ENCODE measurements at places on chromosomes 7 and 10.

GRCh38 chr10:133224756-133225372 is 5.2 kb upstream of the UTF1 start:
- DNase-seq, result no peak

DNA sequence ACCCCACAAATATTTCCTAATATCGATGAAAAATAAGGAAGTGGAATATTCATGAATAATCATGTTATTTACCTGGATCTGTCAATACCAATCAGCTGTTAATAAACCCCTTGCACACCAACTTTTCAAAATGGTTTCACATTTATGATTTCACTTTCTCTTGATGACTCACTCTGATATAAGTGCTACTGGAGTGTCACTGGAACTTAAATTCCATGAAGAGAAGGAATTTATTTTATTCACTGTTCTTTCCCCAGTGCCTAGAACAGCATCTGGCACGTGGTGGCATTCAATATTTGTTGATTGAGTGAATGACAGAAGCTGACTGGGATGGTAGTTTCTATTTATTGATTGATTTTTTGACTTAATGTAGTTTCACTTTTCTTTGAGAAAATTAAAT is 3.5 kb upstream of the ENO4 start:
- DNase-seq, result no peak

GRCh38 chr10:26869528-26869927 is 8.8 kb upstream of the ABI1 start:
- DNase-seq, result peak; percentile 13

- no peak for DNase-seq
Observed at GRCh38 chr10:493391-494148, 195.9 kb downstream of the DIP2C start.

GRCh38 chr7:73373741-73374140 is 45.8 kb downstream of the FKBP6 start:
- DNase-seq, result no peak

DNA sequence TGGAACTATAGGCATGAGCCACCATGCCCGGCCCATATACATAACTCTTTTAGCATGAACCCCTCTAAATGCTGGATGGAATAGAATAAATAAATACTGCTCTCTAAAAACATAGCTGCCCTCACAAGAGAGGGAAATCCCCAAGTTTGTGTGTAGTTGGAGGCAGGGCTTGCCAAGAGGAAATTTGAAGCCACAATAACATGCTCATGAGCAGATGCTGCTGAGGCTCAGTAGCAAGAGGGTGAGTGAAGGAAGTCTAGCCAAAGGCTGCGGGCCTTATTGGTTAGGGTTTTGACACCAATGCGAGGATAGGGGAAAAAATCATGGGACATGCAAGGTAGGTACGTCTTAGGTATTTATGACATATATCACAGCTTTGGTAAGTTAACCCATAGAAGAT is 17.3 kb downstream of the TPK1 start:
- DNase-seq, result no peak

- peak; percentile 35 for DNase-seq
Observed at GRCh38 chr10:132452651-132453469, 55.9 kb downstream of the PWWP2B start.

DNA sequence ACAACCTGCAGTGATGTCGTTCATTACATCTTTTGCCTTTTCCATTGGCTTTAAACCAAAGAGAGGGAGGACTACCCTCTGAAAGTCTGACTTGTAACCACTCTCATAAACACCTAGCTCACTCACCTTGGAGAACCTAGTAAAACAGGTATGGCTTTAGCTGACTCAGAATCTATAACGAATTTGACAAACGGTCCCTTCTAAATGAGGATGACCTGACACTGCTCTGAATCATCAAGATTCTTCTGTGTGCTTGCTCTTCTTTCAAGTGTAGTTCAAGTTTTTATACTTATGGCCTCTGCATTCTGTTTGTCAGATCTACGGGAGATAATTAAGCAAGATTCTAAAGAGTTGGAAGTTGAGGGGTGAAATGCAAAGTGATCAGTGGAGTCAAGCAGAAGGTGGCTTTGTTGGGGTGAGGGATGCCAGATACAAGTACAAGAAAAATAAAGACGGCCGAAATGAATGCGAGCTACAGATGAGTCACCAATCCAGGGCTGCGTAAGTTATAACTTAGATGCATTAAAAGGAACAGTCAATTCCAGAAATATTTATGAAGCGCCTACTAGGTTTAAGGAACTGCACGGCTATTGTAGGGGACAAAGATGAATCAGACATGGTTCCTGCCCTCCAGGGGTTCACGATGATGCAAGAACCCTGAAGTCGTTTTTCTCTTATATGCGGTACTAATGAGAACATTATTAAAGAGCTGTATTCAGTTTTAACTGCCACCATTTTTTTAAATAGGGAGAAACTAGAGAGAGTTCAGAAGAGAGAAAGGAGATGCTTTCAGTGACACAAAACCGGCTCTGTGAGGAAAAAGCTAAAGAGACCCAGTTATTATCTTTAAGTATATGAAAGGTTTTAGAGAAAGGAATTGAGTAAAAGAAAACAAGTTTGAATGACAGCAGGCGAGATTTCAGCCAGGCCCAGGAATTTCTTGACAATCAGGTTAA is 6.5 kb downstream of the HIPK2 start:
- DNase-seq, result peak; percentile 74

DNA sequence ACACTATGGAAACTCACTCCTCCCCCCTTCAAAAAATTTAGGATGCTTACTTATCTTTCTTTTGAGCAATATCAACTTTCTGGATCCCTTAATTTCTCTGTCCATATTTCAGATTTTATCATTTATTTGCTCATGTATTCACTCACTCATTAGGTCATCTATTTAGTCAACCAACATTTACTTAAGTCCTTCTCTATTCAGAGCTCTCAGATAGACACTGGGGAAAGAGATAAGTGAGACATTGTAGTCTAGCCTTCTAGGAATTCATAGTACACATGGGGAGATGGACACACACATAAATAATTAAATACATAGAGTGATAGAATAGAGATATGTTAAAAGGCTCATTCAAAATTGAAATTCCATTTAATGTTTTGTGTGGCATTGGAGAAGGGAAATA is 9.2 kb downstream of the CPN1 start:
- no peak for DNase-seq

- DNase-seq, result no peak
Observed at GRCh38 chr10:69317175-69317604, 38.9 kb downstream of the HK1 start.

DNA sequence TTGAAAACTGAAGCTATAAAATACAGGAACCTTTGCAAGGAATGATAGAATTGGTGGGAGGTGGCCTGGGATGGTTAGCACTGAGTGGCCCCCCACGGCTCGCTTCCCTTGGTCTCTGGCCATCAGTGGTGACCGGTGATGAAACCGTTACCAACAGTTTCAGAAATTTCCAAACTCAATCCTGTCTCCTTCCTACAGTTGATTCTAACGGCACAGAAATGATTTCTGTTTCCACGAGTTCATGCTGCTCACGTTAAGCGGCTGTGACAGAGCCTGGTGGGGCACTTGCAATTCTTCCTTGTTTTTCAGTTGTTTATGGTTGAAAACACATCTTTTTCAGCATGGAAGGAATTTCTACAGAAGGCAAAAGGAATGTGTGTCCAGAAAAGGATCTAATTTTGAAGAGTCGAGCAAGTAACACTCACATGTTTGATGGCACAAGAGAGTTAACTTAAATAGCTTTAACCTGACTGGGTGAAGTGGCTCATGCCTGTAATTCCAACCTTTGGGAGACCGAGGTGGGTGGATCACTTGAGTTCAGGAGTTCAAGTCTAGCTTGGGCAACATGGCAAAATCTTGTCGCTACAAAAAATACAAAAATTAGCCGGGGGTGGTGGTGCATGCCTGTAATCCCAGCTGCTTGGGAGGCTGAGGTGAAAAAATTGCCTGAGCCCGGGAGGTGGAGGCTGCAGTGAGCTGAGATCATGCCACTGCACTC is 100.1 kb downstream of the DNAJB6 start:
- DNase-seq, result no peak

DNA sequence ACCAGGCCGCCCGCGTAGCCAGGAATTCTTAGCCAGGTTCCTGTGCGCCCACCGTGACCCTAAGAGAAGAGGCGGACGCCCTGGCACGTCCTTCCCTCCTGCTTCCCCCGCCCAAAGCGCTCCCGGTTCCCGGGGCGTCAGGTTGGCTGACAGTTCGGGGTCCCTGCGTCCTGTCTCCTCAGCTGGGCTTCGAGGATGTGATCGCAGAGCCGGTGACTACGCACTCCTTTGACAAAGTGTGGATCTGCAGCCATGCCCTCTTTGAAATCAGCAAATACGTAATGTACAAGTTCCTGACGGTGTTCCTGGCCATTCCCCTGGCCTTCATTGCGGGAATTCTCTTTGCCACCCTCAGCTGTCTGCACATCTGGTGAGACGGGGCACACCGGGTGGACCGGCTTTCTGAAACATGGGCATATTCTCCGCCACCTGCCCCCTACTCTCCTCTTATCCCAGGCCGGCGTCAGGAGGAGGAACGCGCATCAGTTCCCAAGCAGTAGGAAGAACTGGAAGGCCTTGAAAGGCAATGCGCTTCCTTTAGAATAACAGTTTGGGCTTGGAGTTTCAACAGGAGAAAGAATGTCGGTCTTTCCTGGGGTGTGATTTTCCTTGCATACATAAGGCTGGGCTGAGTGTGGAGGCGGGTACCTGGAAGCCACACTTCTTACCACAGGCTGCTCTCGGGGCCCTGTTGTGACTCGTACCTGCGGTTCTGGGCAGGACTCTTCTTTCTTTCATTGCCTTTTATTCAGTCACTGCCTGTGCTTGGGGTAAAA is 728 bp downstream of the CAV2 start:
- DNase-seq, result no peak

GRCh38 chr7:155293721-155294510 is 3.8 kb upstream of the INSIG1 start:
- DNase-seq, result no peak

DNA sequence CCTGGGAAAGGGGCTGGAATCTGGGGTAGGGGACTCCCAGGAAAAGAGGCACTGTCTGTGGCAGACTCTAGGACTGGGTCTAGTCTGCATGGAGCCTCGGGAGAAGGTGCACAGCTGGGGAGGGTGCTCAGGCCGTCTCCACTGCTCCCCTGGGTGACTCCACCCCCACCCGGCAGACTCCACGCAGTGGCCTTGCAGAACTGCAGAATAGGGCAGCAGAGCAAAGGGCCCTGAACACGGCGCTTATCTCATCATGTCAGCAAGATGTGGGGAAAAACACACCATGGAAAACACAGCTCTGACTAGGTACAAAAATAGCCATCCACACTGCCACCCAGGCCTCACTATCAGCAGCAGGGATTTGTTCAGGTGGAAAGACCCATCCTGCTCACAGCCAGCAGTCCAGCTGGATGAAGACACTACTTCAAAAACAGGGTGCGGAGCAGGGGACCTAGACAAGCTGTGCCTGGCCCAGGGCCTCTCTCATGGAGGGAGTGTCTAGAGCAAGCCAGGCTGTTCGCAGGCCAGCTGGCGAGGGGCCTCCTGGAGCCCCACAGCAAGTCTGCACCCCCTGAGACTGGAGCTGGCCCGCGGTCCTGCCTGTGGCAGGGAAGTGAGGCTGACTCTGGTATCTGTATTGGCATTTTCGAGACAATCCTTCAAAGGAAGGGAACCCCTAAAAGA is 11.7 kb downstream of the MAT1A start:
- no peak for DNase-seq

DNA sequence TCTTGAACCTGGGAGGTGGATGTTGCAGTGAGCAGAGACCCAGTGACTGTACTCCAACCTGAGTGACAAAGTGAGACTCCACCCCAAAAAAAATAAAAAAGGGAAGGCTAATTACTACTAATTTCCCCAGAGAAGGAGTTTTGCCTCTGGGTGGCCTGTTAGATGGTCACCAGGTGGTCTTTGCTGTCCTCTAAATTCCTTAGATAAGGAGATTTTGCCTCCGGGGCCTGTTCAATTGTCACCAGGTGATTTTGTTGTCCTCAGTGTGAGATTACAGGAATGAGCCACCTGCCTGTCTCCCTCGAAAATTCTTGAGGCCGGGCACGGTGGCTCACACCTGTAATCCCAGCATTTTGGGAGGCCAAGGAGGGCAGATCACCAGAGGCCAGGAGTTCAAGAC is 24.4 kb upstream of the ZMIZ2 start:
- DNase-seq, result no peak

DNA sequence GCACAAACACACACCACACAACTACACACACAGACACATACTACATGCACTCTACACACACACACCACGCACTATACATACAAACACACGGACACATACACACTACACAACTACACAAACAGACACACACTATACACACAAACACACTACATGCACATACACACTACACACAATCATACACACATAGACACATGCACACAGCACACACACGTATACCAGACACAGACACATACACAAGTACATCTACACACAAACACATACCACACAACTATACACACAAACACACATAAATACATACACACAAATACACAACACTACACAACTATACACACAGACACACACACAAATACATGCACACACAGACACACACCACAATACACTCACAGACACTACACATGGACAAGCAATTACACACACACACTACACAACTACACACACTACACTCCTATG is 4.6 kb downstream of the GPR15LG start:
- no peak for DNase-seq

GRCh38 chr10:59098831-59099452 is 77.5 kb upstream of the PHYHIPL start:
- no peak for DNase-seq

DNA sequence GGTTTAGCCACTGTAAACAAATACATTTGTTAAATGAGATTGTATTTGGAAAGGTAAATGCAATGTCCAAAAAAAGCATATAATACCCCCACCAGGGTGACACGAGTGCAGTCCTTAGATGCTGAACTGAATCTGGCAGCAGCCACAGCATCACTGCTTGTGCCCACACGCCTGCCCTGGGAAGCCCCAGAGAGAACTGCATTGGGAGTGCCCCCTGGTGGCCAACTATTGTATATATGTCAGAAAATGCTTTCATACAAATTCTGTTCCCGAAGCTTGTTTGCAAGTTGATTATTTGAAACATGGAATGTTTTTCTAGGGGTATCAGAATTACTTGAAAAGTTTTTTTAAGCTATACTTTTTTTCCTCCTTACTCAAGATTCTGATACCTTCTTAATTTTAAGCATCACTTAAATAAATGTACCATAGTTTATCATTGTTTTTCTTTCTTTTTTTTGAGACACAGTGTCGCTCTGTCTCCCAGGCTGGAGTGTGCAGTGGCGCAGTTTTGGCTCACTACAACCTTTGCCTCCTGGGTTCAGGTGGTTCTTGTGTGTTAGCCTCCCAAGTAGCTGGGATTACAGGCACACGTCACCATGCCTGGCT is 50.1 kb downstream of the LANCL2 start:
- peak; percentile 64 for DNase-seq

DNA sequence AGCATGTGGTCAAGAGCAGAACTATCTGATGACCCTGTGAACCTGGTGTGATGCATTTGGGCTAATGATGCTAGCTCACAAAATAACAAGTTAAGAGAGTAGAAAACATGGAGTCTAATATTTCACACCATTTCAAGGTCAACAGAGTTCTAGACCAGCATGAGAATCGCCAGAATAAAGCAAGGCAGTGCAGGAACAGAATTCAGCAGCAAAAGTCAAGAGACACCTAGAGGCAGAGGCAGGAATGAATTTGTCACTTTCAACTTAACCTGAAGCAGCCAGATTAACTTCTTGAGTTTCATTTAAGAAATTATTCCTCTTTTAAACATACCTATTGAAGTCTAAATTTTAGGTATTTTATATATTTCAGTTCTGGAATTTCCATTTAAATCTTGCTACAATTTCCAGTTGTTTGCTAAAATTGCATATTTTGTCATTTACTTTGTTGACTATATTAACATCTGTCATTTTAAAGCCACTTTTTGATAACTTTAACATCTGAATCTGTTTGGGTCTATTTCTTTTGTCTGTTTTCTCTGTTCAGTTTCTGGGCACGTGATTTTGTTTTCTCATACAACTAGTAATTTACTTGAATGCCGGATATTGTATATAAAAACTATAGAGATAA is 44.2 kb upstream of the PRSS58 start:
- DNase-seq, result peak; percentile 51
